Stimulated activated CD8-positive, alpha-beta memory T cell treated with anti-CD3 and anti-CD28 coated beads, Interleukin-12 subunit alpha, Interleukin-12 subunit beta, amount 100 ng/mL, for 4 hours (primary cell): ENCODE measurements at places on chromosomes 13 and 19.

DNA sequence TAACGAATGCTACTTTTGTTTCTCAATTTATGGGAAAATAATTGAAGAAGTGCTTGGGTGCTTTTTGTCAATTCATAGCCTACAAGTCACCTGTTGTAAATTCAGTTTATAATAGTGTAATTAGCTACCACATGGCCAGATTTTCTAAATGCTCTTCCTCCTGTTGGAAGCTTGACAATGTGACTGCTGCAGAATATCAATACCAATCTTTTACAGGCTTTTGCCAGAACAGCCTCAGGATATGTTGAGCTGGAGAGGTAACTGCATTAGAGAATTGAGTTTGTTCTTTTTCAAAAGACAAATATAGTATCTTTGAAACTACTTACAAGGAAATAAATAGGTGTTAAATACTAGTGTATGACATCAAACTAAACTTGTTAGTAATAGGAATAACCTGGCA lies 277.8 kb downstream of the POU4F1 start:
- DNase-seq = no peak

DNA sequence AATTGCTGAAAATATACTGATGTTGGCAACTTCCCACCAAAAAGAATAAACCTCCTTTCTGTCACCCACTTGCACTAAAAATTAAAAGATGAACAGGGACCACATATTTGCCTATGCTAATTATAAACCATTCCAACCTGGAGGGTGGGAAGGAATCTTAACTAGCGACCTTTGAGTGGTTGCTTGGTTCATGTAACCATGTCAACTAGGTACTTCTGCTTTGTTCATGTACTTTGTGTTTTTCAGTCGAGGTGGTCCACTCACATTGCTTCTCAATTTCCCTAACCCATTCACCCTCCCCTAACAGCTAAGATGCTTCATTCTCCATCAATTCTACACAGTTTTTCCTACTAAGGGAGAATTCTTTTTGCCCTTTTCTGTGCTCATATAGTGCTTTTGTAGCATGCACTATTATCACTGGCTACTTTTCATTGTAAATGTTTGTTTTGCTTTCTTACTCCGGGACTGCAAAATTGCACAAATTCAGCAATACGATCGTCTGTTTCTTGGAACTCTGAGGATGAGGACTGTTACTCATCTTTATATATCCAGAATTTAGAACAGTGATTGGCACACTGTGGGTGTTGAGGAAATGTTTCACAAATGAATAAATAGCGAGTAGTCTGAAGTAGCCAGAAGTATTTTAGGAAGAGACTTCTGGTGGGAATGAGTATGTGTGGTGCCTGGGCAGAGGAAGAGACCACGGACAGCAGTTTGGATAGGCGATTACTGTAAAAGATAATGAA lies 187.5 kb downstream of the GPC6 start:
- no peak for DNase-seq

- DNase-seq = no peak
Observed at GRCh38 chr13:33206945-33207614, 78.5 kb downstream of the STARD13 start.

- DNase-seq = no peak
Observed at GRCh38 chr19:41425174-41426115, 1.7 kb downstream of the B3GNT8 start.

DNA sequence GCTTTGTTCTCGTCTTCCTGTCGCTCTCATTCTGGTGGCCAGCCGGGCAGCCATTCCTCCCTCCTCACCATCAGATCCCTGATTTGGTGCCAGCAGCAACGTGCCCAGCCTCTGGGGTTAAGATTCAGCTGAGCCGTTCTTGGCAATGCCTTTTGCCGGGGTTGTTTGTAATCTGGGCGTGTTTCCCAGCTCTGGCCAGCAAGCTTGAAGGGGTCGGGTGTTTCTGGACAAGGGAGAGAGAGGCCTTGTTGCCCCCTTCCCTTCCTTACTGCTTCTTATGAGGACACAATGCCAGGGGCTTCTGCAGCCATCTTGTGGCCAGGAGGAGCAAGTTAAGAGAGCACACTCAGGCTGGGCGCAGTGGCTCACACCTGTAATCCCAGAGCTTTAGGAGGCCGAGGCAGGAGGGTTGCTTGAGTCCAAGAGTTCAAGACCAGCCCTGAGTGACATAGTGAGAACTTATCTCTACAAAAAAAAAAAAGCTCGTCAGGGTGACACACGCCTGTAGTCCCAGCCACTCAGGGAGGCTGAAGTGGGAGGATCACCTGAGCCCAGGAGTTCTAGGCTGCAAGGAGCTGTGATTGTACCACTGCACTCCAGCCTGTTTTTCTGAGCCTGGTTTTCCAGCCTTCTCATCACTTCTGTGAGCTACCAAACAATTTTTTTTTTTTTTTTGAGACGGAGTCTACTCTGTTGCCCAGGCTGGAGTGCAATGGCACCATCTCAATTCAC lies 10.7 kb upstream of the CRTC1 start:
- DNase-seq = no peak

DNA sequence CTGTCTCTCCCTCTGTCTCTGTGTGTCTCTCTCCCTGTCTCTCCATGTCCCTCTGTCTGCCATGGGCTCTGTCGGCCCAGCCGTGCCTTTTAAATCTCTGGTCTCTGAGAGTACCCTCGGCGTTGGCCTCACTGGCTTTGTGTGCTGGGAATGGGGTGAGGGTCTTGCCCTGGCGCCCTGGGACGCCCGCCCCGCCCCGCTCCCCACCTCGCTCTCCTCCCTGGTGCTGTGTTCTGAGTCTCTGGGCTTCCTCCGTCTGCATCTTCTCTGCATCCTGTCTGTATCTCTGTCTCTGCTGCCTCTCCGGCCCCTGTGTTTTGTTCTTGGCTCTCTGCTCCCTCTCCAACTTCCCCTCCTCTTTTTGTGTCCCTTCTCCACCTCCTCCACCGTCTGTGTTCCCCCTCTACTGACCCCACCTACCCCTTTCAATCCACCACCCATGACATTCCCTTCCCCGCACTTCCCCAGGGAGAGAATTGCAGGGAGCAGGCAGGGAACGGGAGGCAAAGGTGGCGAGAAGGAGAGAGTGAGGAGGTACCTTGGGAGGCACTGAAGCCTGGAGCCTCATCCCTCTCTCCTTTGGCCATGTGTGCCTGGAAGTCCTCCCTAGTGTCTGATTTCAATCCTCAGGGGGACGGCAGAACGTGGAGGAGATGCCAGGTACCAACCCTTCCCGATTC lies 4.0 kb upstream of the MEIS3 start:
- no peak for DNase-seq

DNA sequence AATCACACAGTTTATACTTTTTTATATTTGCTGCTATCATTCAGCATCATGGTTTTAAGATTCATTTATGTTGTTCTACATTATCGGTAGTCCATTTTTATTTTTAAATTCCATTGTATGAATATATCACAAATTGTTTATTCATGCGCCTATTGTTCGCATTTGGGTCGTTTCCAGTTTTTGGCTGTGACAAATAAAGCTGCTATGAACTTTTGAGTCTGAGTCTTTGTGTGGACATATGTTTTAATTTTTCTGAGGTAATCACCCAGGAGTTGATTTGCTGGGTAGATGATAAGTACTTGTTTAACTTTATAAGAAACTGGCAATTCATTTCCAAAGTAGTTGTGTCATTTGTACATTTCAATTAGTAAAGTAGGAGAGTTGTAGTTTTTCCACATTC lies 74.2 kb upstream of the CSNK1A1L start:
- DNase-seq = no peak

DNA sequence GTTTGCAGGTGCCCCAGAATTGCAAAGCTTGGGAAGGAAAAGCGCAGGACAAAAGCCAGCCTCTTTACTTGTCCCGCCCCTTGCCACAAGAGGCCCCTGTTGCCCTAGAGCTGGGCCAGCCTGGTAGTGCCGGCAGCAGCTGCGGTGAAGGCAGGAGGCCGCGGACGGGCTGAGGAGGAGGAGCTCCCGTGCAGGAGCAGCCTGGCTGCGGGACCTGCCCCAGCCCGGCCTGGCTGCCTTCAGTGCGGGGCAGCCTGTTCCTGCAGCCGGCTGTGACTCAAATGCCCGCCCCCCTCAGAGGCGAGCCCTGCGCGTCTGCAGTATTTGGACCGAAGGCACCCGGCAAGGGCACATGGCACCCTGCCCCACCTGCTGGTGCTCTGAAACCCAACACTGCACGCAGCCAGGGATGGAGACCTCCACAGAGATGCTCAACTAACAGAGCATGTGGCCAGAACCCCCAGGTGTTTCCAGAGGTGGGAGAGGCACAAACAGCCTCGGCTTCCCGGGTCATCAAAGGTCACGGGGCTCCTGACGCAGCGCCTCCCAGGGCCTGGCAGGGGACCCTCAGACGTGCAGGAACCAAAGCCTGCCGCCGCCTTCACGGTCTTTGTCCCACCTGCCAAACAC lies 29.7 kb downstream of the NAXD start:
- no peak for DNase-seq

DNA sequence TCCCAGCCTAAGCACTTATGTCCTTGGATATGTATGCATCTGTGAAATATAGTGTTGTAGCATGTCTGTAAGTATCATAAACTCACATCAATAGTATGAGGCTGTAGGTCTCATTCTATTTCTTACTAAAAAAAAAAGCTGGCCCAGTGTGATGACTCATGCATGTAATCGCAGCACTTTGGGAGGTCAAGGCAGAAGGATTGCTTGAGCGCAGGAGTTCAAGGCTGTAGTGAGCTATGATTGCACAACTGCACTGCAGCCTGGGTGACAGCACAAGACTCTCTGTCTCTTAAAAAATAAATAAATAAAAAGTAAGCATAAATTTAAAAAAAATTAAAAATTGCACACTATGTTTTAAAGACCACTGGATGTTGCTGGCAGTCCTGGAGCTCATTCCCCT lies 79.1 kb upstream of the SPATA13 start:
- no peak for DNase-seq

DNA sequence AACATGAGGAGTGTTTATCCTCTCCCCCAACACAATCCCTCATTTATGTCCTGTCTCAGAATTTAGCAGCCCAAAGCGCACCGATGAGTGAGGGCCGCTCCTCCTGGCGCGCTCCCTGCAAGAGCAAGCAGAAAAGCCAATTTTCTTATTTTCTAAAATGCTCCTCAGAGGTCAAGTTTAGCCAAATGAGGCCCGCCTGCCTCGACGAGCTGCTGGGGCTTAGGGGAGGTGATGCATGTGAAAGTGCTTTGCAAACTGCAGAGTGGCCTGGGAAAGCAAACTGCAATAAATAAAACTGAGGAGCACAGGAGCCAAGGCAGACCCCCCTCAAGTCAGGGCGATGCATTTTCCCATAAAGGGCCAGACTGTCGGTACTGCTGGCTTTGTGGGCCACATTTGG lies 29.0 kb downstream of the CAPS start:
- no peak for DNase-seq

- DNase-seq = no peak
Observed at GRCh38 chr13:18212873-18213272, 968.8 kb downstream of the TUBA3C start.

GRCh38 chr19:29583196-29583999 lies 22.7 kb upstream of the POP4 start:
- no peak for DNase-seq

DNA sequence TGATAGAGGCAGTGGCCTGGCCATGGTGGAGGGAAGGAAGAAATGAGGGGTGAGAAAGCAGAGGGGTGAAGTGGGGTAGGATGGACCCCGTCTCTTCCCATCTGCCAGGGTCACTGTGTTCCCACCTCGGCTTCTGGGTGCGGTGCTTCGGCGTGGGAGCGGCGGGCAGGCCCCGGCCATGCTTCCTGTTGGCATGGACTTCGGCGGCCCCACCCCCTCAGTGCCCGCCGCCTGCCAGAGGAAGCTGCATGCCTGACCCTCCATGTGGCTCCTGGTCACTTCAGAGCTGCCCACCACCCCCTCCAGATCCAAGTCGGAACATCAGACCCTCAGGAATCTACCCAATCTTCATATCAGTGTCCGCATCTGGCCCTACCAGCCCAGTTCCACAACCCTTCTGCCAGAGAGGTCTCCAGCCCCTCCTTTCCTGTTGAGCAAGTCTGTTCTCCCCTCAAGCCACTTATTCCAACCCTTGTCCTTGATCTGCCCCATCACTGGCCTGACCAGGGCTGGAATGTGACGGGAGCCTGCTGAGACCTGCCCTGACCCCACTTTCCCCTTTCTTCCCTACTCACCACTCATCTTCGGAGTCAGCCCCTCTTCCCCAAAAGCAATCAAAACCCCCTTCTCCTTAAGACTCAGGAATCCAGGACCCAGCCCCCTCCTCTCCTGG lies 1.5 kb downstream of the KCNN4 start:
- no peak for DNase-seq

DNA sequence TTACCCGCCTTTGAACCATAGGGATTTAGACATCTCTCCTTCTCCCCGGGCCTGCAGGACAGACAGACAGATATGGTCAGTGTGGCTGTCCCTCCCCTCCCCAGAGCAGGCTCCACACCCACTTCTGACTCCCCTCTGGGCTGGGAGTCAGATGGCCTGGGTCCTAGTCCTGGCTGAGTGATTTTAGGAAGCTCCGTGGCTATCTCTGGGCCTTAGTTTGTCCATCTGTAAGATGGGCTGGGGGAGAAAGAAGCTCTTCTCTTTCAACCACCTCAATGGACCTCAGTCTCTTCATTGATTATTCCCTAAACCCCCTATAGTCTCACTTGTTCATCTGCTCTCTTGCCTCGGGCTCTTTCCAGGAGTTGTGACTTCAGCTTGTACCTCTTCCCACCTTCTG lies 35.5 kb downstream of the UNC13A start:
- no peak for DNase-seq

GRCh38 chr13:46687810-46688209 lies 109.2 kb downstream of the ESD start:
- DNase-seq = no peak

- no peak for DNase-seq
Observed at GRCh38 chr13:78197231-78197630, 278.6 kb upstream of the EDNRB start.

- DNase-seq = no peak
Observed at GRCh38 chr13:74243637-74244526, 109.7 kb upstream of the KLF12 start.

DNA sequence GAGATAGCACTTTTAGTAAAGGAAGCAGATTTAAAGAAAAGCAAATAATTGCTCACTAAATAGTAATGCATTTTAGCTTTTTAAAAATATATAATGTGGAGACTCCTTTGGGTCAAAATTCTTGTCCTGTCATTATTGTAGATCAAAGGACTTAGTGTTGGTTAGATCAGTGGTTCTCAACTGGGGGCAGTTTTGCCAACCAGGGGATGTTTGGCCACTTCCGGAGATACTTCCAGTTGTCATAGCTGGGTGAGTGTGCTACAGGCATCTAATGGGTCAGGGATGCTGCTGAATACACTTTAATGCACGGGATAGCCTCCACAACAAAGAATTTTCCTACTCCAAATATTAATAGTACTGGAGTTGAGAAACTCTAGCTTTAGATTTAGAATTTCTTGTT lies 126.8 kb downstream of the LMO7 start:
- DNase-seq = no peak

GRCh38 chr13:33679658-33680012 lies 138.3 kb upstream of the RFC3 start:
- DNase-seq = no peak

GRCh38 chr19:30430206-30430734 lies 58.1 kb downstream of the ZNF536 start:
- no peak for DNase-seq
